Stimulated activated CD4-positive, alpha-beta T cell treated with anti-CD3 and anti-CD28 coated beads, Interleukin-12 subunit alpha, Interleukin-12 subunit beta, amount 100 ng/mL, for 24 hours (primary cell): ENCODE measurements at places on chromosomes 2 and 18.

DNA sequence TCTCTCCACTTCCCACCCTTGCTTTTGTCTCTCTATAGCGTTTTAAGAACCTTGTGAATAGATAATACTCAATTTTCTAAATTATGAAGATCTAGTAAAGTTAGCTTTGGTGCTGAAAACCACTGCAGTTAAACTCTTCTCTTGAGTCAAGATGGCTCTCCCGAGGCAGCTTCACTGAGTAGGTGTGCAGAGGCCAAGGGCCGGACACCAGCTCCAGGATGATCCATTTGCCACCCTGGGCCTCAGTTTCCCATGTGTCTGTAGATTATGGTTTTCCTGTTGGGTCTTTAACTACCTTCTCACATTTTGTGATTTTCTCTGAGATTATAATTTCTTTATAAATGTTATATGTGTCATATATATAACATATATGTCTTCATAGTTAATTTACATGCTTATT is 68.5 kb upstream of the SH3RF3 start:
- no peak for DNase-seq

GRCh38 chr2:146598791-146599190 is 1246.0 kb upstream of the ACVR2A start:
- no peak for DNase-seq

- no peak for DNase-seq
Measured at GRCh38 chr18:61735564-61736102, 157.2 kb downstream of the RNF152 start.

- no peak for DNase-seq
Measured at GRCh38 chr2:167988296-167988695, 259.1 kb downstream of the STK39 start.

DNA sequence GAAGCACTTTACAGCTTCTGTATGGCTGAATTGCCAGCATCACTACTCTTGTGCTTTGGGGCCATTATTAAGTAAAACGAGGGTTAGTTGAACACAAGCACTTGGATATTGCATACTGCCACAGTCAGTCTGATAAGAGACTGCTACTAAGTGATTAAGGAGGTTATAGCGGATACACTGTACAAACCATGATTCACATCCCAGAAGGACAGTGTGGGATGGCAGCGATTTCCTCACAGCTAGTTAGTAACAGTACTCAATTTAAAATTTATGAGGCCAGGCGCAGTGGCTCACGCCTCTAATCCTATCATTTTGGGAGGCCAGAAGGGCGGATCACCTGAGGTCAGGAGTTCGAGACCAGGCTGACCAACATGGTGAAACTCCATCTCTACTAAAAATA is 2.6 kb upstream of the BMPR2 start:
- DNase-seq, result no peak

- DNase-seq, result no peak
Measured at GRCh38 chr2:231689124-231689893, 19.0 kb upstream of the PTMA start.

- no peak for DNase-seq
Measured at GRCh38 chr2:210004881-210005280, 2.4 kb downstream of the RPE start.

GRCh38 chr18:77044866-77045664 is 87.5 kb downstream of the MBP start:
- no peak for DNase-seq

DNA sequence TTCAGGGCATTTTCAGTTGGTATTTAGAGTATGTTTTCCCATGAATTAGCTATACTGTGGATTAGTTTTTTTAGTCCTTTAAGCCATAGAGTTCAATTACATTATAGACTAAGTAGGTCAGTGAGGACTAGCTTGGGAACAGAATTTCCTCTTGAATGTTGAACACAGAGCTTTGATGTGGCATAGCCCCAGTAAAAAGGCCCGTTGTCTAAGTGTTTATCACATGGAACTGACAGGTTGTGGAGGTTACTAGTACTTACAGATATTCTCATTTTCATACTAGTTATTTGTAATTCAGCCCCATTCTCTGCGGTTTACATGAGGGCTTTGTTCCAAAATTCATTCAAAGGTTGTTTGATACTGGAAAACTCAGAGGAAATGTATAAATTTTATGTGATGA is 6.2 kb downstream of the INSIG2 start:
- no peak for DNase-seq

- peak; percentile 27 for DNase-seq
Measured at GRCh38 chr2:235390108-235390815, 103.6 kb upstream of the AGAP1 start.

DNA sequence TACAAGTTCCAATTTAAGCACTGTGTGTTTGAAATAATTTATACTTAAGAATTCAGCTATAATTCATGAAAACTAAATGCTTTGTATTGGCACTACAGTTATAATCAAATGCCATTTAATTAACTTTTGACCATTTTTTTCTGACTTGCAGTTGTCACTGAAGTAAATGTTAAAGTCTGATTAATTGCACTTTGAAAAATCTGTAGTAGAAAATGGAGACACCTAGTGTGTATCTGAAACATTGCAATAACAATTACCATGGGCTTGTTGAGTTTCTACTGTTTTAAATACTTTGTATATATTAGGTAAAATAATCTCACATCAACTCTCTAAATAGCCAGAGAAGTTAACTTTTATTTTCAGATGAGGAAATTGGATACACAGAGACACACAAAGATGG is 458.6 kb upstream of the FSIP2 start:
- no peak for DNase-seq

GRCh38 chr2:287911-288757 is at the start of gene ALKAL2:
Gene ALKAL2, minus strand, starts transcription at chr2:288091. Its CDS starts 256 bp downstream, at chr2:287835.
- no peak for DNase-seq

DNA sequence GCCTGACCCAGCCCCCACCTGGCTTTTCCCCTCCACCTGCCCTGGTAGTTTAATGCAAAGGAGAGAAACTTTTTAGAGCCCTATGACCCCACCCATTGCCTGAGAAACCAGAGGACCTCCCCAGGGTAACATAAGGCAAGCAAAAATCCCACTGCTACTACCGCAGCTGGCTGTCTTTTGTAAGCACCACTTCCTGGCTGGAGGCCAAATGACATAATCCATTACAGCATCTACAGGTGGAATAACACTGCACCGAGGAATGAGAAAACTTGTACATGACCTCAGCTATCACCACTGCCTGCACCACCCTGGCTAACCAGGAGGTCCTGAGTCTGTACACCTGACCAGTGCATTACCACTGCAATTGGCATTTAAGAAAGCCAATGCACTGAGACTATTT is 149.6 kb upstream of the GALNT5 start:
- no peak for DNase-seq

- no peak for DNase-seq
Measured at GRCh38 chr2:97546711-97547110, 43.0 kb downstream of the ANKRD36B start.

GRCh38 chr2:60554646-60555065 is 1.2 kb upstream of the BCL11A start:
- DNase-seq, result no peak

GRCh38 chr2:194550702-194551101 is 1106.3 kb upstream of the SLC39A10 start:
- DNase-seq, result no peak

DNA sequence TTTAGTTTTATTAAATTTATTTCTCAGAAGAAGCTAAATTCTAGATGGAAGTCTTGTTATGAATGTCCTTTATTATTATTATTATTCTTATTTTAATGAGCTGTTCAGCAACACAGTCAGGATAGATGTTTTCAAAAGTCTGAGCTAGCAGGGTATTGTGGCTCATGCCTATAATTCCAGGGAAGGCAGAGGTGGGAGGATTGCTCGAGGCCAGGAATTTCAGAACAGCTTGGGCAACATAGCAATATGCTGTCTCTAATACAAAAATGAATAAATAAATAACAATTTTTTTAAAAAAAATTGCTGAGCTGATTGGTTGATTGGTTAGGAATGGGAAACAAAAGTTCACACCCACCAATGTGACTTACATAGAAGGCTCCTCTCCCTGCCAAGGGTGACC is 274.1 kb upstream of the CYRIA start:
- DNase-seq, result no peak

- DNase-seq, result no peak
Measured at GRCh38 chr2:213001297-213001910, 150.0 kb downstream of the IKZF2 start.

DNA sequence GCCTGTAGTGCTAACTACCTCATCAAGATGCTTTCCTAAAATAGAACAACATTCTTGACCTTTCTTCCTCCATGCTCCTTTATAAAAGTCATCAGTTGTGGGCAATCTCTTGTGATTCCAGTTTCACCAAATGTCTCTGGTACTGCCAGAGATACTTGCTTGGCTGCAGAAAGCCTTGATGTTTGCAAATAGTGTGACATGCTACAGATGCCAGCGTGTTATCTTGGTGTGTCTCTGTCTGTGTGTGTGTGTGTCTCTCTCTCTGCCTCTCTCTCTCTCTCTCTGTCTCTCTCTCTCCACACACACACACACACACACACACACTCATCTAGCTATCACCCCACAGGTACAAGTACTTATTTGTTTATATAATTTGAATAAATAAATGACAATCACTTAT is 146.9 kb downstream of the CCDC102B start:
- DNase-seq, result no peak

- no peak for DNase-seq
Measured at GRCh38 chr2:134934641-134935040, 16.0 kb downstream of the CCNT2 start.

- no peak for DNase-seq
Measured at GRCh38 chr2:7988440-7988839, 693.4 kb upstream of the ID2 start.

- DNase-seq, result no peak
Measured at GRCh38 chr2:11515490-11515981, 18.3 kb upstream of the GREB1 start.
